Activated CD4-positive, alpha-beta T cell treated with anti-CD3 and anti-CD28 coated beads, Interleukin-2, amount 50 U/mL, for 4 hours (primary cell): ENCODE measurements at places on chromosomes 7 and 10.

DNA sequence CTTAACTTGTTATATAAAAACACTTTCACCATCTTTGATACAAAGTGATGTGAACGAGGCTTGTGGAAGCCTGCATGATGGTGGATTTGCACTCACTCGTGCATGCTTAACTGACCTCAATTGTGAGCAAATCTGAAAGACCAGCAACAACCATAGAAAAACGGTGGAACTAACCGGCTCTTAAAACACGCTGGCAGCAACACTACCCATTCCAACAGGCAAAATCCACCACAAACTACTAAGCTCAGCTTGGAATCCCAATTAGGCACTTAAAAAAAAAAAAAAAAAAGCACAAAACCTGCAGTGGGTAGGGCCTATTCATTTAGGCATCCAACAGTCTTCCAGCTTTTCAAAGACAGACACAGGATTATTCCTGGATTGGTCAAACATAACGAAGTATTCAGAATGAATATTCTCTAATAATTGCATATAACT, 1.8 kb downstream of the GDI2 start:
- DNase-seq, result no peak

DNA sequence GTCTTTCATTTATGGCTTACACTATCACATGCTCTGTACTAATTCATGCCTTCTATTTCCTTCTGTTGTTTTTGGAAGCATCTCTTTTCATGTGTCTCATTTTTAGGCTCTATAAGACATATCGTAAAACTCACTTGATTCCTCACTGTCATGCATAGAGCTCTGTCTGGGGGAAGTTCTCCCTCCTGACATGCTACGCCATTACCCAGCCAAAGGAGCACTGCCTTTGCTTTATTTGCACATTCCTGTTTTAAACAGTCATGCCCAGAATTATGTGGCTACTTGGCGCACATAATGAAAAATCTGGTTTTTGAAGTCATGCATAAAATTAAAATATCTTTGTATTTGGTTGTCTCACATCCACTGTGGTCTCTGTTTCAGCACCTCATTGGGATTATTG, 17.6 kb upstream of the AKR1C3 start:
- no peak for DNase-seq

DNA sequence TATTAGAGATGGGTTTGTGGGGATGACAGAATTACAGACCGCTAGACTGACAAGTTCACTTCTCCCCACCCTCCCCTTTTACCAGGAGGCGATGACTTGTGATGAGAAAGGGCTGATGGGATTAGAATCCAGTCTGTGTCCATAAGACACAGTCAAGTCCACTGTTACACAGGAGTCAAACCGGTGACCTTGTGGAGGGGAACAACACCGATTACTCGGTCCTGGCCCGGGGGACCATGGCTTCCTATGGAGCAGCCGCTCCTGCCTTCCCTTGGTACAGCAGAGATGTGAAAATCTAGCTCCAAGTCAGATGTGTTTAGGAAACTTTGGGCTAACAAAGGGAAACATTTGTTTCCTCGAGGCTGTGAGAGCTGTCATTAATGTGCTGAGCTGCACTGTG, 105.5 kb downstream of the ACTR3B start:
- DNase-seq, result no peak

DNA sequence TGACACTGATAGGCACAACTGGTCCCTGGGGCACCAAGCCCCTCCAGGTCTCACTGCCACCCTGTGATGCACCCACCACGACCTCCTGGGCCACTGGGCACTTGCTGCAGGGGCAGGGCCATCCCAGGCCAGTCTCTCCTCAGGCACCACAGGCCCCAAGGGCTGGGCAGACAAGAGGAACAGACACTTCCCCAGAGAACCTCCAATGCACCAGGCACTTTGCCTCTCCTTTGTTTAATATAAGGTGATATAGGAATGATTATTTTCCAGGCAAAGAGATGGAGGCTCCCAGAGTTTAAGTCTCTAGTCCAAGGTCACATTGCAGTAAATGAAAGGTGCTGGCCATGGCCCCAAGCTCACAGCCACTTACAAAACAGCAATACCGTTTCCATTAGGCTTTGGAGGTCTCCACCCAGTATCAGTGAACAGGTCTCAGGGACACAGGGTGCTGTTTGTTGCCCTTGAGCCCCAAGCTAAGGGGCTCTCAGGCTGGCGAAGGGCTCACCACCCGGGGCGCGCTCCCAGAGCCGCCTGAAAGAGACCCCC, 4.5 kb downstream of the DEPP1 start:
- DNase-seq, result no peak

GRCh38 chr7:29955799-29956486, 33.7 kb downstream of the SCRN1 start:
- DNase-seq, result no peak

- no peak for DNase-seq
Measured at GRCh38 chr10:117140525-117140902, 2.4 kb upstream of the VAX1 start.

DNA sequence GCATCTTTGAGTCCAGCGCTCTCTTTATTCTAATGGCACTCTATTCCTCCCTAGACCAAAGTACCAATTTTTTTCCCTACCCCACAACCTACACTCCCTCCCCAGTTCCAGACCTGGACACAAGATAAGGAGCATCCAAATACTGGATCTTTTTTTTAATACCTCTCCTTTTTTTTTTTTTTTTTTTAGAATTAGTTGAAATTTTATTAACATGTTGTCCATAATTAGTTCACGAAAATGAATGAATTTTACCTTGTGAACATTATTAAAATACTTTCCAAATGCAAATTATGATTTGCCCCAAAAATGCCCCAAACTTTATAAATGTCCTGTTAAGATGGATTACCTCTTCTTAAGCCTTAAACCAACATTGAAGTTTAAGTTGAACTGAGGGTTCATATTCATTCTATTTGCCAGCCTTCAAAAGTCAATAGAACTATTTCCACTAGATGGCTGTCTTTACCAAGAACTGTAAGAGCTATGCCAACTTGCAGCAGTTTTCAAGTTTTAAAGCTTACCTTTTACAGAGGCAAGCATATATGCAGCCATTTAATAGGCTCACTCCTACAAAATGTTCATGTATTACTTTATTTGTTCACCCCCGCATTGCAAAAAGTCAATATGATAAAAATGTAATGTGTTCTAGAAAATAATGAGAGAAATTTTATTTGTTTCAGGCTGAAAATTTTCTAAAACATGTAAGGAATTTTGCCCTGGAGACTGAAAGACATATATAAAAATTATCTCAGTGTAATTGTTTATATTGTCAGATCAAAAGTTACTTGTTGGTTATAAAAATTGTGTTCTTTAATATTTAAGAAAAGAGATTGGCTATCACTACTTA, 39.7 kb upstream of the TNKS2 start:
- DNase-seq, result no peak

DNA sequence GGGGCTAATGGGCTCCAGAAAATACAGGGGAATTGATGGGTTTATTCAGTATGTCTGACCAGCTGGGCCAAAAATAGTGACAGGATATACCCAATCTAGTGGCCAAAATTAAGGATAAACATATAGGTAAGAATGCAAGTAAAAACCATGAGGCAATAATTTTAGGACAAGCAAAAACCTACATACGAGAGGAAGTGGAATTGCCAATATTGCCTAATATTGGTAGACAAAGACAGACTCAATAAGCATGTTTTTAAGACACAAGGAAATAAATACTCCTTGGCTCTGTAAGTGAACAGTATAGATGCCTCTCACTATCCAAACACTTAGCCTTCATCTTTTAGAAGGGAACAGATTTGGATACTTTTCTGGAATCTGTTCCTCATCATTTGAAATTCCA, 51.0 kb downstream of the ATXN7L1 start:
- DNase-seq, result no peak
